ENCODE measurements at places on chromosomes 5 and 9.
A peak's percentile ranks its signal among the peaks of the same experiment; 100 is the strongest.

GRCh38 chr5:176675676-176676360 is 28.5 kb downstream of the TSPAN17 start:
- peak; percentile 51 for DNase-seq

- no peak for DNase-seq
Measured at GRCh38 chr9:111937781-111938426, 41.3 kb downstream of the UGCG start.

- DNase-seq, result no peak
Measured at GRCh38 chr9:22229069-22229468, 217.6 kb upstream of the DMRTA1 start.

- no peak for DNase-seq
Measured at GRCh38 chr9:14780251-14780650, 57.7 kb upstream of the CER1 start.

GRCh38 chr9:99401680-99402504 is 179.8 kb downstream of the SEC61B start:
- DNase-seq, result no peak

- DNase-seq, result no peak
Measured at GRCh38 chr5:93272108-93272507, 308.9 kb downstream of the NR2F1-AS1 start.

DNA sequence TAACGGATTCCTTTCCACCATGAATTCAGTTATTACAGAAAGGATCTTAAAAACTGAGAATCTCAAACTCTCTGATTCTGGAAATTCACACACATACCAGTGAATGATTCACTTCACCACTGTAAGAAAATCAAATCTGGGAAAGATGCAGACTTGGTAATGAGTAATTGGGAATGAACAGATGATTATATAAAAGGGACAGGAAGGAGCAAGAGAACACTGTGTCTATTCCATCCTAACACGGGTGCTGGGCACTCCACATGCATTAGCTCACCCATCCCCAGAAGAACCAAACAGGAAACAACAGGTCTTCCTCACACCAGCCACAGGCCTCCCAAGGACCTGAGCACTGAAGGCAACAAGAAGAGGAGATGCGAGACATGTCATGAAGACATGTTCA is 74.8 kb upstream of the ZNF622 start:
- DNase-seq, result no peak

GRCh38 chr9:100277166-100277979 is 75.4 kb downstream of the TEX10 start:
- no peak for DNase-seq

DNA sequence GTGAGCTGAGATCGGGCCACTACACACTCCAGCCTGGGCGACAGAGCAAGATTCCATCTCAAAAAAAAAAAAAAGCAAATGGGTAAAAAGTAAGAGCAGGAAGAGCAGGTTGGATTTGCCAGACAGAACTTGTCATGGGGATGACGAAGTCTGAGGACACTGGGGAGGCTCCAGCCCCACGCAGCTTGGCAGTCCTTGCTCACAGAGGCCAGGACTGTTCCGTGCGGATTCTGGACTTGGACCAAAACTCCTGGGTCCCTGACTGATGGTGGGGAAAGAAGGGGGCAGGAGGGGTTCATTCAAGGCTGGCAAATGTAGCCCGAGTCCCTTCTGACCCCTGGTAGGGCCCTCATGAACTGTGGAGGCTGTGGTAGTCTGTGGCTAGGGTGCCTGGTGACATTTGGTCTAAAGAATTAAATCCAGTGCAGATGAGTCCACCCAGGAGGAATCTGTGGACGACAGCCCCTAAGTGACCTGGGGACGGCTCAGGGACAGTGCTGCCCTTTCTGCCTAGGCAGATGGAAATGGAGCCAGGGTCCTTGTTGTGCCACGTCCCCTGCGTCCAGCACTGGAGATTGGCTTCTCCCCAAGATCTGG is 3.1 kb downstream of the FGD3 start:
- DNase-seq, result no peak

DNA sequence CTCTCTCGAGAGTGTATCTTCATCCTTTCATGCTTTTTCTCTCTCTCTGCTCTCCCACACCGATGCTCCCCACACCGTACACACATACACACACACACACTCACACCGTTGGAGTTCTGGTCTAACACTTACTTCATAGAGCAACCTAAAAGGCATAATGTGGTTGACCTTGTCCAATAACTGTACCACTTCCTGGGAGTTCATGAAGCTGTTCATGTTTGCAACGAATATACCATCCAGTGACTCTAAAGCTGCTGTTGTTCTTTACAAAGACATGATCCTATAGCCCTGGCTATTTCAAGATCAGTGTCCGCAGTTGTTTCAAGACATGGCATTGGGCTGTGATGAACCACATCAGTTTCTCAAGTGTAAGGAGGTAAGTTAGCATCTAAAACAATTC is 10.0 kb downstream of the MEF2C start:
- no peak for DNase-seq

GRCh38 chr9:132584601-132585560 is 2.5 kb downstream of the BARHL1 start:
- DNase-seq, result peak; percentile 39

- DNase-seq, result peak; percentile 16
Measured at GRCh38 chr9:69674716-69675438, 2.7 kb upstream of the APBA1 start.

- DNase-seq, result no peak
Measured at GRCh38 chr5:94890907-94891306, 272.4 kb downstream of the SLF1 start.

DNA sequence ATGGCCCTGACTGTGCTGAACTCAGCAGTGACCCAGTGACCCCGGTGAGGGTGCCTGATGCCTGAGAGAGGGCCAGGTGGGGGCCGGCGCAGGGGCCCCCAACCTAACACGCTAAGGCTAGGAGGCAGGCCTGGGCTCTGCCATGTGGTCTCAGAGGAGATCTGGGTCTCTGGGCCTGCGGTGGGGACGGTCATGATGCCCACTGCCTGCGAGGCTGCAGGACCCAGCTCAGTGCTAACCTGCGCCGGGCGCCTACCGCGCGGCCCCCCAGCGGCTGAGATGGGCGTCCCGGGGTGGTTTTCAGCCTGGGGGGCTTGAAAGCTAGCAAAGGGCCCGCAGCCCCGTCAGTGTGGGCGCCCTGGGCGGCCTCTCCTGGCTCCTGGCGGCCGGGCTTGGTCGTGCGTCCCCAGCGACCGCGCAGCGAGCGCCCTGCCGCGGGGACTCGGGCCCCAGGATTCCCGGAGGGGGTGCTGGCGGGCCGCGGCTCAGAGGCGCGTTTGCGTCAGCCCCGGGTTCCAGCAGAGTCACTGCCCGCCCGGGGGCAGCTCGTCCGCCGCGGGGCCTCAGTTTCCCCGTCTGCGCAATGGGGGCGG is 2.5 kb downstream of the EGFL7 start:
- DNase-seq, result peak; percentile 78

Measured in DMS53 (cell line).